Stimulated activated CD4-positive, alpha-beta T cell treated with anti-CD3 and anti-CD28 coated beads, Interleukin-1b, Interleukin-23, amount 100 ng/mL, for 1 hour (primary cell): ENCODE measurements at places on chromosomes 7 and 10.

DNA sequence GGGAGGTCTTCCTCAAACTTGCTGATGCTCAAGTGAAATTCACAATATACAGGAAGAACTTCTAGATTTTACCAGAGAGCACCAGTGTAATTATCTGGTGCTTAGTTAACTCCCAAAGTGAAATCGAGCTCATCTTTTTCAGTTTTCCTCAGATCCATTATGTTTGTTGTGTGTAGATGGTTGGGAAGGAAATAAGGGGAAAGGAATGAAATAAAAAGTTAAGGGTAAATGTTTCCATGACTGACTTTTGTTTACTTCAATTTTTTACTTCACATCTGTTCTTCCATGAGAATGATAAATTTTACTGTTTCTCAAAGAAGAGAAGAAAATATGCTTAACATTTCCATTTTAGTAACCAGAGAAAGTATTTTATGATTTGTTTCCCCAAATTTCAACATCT lies 21.3 kb downstream of the FAM107B start:
- DNase-seq: no peak

GRCh38 chr10:100965820-100966219 lies 3.5 kb upstream of the SEMA4G start:
- DNase-seq: no peak

- DNase-seq: no peak
Measured at GRCh38 chr7:129502708-129503685, 666 bp downstream of the SMKR1 start.

- DNase-seq: no peak
Measured at GRCh38 chr7:26083113-26083512, 68.9 kb upstream of the NFE2L3 start.

- DNase-seq: no peak
Measured at GRCh38 chr7:32062150-32062549, 8.1 kb downstream of the PDE1C start.

GRCh38 chr10:133336577-133337369 lies at the start of gene CALY:
Gene CALY (minus strand): TSS chr10:133336896. CDS start chr10:133328989, 7,907 bp downstream.
- DNase-seq: no peak

DNA sequence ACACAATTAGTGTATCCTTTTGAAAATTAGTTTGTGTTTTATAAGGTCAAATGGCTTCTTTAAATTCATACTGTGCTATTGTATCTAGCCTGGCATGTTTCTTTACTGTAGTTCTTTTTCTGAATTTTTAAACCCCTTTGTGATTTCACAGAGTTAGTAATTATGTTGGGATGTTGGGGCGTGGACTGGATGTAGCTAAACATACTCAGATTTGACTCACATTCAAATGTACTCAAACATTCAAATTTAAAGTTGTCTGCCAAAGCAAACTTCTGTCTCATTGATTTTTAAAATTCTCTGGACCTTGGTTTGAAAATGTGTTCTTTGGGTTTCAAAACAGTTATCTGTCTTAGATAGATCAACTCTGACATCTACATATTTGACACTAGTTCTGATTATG lies 7.2 kb upstream of the NRP1 start:
- no peak for DNase-seq

- no peak for DNase-seq
Measured at GRCh38 chr10:69642747-69643146, 12.7 kb downstream of the FAM241B start.

GRCh38 chr10:9262770-9263169 lies 1208.3 kb downstream of the GATA3 start:
- no peak for DNase-seq

- DNase-seq: no peak
Measured at GRCh38 chr7:22066522-22066921, 120.8 kb upstream of the CDCA7L start.

DNA sequence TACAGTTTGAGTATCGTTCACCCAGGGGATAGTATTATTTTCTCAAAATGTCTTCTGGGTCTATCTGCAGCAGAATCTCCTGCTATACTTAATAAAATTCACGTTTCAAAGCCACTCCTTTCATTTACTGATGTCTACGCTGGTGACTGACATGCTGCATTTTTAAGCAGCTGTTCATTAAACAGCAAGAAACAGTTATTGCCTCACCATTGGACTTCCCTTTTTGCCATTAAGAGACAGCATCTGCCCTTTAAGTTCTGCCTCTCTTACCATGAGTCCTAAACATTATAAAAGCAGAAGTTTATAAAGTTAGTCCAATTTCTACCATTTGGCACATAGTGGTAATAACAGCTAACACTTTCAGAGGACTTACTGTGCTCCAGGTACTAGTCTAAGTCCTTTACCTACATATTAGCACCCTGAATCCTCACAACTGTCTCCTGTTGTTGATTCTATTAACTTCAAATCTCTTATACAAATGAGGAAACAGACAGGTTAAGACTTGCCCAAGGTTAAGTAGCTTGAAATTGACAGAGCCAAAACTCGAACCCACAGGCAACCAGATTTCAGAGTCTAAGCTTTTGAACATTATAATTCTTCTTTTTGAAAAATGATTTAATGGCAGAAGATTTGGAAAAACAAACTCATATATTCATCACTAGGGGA lies 169.5 kb downstream of the SNX13 start:
- DNase-seq: no peak

- no peak for DNase-seq
Measured at GRCh38 chr10:121490871-121491519, 107.2 kb downstream of the FGFR2 start.

DNA sequence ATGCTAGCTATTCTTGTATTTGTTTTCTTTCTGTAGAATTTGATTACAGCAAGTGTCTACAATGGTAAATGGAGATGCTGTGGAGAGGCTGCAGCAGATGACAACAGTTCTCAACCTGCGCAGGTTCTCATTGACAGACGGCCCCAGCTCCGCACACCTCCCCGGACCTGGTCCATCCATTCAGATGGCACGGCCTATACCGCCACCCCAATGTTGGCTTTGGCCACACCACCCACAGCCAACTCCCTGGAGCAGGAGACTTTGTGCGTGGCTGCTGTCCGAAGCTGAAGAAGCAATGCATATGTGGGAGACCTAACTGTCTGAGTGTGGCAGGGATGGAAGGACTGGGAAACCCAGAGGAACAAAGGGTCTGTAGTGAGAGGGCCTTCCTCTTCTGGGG lies 116.4 kb upstream of the TCERG1L start:
- DNase-seq: no peak

DNA sequence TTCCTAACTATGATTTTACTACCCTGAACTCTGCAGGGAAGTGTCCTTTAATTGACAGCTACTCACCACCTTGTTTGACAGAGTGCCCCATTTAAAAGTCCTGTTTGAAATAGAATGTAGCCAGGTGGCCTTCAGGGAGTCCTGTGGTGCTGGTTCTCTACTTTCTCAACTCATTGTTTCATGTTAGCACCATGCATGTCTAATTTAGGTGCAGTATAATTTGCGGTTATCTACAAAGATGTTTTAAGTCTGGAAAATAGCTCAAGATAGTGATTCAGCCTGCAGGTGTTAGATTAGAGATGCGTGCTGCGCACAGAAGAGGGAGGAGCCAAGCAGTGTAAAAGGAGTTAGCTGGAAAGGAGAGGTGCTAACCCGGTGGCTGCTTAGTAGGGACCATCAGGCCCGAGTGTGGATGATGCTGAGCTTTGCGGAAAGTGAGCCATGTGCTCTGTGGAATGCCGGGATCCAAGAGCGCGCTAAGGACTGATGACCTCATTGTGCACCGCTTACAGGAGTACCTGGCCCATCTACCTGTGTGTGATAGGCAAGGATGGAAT lies 1.2 kb downstream of the CCM2 start:
- DNase-seq: peak; percentile 48

DNA sequence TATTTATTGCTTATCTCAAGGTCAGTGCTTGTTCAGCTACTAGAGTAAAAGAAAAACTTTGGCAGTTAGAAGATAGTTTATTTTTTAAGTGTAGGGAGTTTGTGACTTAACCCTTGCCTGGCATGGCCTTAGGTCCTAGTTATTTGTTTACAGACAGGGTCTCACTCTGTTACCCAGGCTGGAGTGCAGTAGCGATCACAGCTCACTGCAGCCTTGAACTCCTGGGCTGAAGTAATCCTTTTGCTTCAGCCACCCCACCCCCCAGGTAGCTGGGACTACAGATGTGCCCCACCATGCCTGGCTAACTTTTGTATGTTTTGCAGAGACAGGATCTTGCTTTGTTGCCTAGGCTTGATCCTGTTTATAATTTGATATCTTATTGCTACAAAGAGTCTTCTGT lies 4.2 kb downstream of the ANLN start:
- DNase-seq: no peak

DNA sequence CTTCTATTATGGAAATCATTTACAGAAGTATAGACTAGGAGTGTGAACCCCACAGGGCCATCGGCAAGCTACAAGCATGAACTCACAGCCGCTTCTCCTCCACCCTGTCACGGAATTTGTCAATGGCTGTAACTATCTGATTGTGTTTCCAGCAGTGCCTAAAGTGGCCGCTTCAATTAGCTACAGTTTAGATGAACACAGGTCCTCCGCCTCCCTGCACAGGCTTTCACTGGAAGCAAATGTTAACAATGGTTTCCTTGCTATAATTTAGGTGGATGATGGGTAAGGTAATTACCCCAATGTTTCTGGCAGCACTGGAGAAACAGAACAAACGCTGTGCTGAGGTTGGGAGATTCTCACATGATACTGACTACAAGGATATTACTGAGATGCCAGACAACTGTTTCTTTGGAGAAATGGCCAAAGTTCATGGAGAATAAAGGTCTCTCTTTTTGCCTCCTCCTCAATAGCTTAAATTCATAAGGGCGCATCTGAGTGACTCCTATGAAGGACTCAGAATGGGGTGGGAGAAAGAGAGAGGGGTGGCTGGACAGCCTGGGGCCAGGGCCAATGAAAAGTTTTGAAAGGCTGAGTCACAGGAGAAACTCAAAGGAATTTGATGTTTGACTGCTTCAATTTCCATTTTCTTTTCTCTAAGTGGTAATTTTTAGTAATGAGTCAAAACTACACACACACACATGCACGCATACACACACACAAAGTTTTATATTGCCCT lies 78.9 kb downstream of the SVIL start:
- no peak for DNase-seq

DNA sequence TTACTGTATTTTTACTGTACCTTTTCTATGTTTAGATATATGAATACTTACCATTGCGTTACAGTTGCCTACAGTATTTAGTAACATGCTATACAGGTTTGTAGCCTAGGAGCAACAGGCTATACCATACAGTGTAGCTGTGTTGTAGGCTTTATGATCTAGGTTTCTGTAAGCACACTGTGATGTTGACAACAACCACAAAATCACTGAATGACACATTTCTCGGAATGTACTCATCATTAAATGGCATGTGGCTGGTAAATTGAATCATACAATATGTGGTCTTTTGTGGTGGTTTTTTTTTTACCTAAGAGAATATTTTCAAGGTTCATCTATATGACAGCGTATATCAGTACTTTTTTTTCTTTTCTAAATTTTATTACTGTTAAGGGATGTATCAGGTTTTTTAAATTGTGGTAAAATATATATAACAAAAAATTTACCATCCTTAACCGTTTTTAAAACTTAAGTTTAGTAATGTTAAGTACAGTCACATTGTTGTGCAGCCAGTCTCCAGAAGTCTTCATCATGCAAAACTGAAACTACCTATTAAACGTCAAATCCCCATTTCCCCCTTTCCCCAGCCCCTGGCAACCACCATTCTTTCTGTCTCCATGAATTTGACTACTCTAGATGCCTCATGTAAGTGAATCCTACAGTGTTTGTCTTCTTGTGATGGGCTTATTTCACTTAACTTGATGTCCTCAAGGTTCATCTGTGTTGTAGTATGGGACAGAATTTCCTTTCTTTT lies 21.5 kb downstream of the BTAF1 start:
- DNase-seq: no peak

DNA sequence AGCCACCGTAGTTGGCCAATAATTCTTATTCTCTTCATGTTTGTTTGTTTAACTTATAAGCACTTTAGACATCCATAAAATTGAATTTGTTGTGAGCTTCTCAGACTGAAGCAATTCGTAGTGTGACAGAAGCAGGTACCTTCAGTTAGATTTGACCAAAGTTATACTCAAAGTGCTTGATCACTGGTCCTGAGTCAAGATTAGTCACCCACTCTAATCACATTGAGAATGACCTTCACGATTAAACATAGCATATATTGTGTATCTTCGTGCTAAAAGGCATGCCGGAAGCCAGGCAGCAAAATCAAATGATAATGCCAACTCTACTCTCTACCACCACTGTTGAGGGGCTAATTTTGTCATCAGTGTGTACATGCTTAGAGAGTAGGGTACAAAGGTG lies 763.7 kb upstream of the MBL2 start:
- no peak for DNase-seq

DNA sequence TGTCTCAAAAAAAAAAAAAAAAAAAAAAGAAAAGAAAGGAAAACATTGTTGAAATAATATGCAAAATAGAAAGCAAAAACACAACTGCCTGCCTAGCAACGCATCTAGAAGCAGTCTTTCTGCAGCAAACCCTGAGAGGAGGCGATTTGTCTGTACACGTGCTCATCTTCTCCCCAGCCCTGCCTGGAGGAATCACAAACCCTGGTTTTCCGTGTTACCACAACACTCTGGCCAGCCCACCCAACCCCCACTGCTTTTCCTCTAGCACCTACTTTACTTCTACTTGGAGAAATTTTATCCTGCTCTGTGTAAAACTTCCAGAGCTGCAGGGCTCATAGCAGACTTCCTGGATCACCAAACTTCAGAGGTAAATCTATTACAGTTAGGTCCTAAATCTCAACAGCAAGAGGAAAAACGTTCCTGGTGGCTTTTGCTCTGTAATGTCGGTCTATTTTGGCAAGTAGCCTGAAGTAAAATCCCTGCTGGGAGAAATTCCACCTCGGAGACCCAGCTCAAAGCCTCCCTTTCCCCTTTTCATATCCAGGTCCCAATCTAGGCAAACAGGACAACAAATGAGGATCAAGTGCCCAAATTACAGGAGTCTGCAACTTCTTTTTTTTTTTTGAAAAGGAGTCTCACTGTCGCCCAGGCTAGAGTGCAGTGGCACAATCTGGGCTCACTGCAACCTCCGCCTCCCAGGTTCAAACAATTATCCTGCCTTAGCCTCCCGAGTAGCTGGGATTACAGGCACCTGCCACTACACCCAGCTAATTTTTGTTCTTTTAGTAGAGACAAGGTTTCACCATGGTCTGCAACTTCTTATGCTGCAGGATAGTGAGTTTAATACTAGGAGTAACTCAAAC lies 91.6 kb downstream of the DNMBP start:
- no peak for DNase-seq

DNA sequence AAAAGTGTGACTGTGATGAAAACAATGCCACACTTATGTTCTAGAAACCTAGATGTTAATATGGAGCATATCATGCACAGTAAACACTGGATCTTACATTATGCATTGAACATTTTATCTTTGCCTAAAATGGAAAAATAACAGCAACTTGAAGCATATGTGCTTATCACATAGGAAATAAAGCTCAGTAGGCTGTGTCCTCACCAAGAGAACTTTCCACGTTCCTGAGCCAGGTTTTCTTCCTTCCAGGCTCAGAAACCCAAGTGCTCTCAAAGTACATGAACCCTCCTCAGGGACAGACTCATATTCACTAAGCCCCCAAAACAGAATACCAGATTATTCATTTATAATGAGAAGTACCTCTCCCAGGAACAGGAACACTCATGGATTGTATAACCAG lies 79.4 kb upstream of the PRKAR2B start:
- DNase-seq: no peak

GRCh38 chr10:60960913-60961312 lies 16.9 kb upstream of the RHOBTB1 start:
- no peak for DNase-seq

- no peak for DNase-seq
Measured at GRCh38 chr7:51639661-51640334, 323.2 kb upstream of the COBL start.

- DNase-seq: no peak
Measured at GRCh38 chr10:33217854-33218253, 116.6 kb downstream of the NRP1 start.
